ENCODE measurements at places on chromosomes 7 and 10.

DNA sequence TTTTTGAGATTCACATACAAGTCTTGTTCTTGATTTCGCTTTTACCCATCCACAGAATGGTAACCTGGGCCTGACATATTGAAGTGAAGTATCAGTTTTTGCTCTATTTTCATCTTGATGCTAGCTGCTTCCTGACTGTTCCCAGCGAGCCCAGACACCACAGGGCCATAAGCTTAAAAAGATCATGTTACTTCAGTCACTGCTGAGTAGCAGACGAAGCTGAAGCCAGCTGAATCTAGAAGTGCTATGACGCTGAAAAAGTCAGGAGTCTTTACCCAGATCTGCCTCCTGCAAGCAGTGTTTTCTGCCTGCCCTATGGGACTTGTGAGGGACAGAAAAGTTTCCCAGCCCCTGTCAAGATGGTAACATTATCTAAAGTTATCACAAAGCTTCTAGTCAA lies 2.7 kb upstream of the PRXL2A start:
- DNase-seq = no peak

DNA sequence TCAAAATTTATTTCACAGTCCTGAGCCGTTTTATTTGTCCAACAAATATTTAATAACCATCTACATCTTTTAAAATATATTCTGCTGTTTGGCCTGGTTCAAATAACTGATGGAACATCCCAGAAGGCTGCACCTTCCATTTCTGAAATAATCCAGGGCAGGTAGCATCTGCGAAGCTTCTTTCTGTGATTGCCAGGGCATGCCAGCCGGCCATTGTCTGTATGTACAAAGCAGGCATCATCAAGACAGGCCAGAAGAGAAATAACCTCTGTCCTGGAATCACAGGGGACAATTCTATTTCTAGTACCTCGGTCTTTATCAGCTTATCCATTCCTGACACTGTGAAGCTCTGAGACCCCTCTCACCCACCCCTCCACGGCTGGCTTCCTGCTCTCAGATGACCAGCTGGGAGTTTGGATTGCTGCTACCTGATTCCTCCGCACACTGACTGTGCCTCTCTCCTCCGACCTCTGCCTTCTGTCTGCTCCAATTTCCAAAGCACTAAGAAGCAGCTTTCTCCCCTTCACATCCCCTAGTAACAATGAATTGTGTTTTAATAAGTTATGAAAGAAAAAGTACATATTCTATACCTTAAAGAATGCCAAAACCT lies 8.0 kb downstream of the DGKI start:
- DNase-seq = no peak

GRCh38 chr10:327889-328852 lies 192.9 kb downstream of the ZMYND11 start:
- no peak for DNase-seq

DNA sequence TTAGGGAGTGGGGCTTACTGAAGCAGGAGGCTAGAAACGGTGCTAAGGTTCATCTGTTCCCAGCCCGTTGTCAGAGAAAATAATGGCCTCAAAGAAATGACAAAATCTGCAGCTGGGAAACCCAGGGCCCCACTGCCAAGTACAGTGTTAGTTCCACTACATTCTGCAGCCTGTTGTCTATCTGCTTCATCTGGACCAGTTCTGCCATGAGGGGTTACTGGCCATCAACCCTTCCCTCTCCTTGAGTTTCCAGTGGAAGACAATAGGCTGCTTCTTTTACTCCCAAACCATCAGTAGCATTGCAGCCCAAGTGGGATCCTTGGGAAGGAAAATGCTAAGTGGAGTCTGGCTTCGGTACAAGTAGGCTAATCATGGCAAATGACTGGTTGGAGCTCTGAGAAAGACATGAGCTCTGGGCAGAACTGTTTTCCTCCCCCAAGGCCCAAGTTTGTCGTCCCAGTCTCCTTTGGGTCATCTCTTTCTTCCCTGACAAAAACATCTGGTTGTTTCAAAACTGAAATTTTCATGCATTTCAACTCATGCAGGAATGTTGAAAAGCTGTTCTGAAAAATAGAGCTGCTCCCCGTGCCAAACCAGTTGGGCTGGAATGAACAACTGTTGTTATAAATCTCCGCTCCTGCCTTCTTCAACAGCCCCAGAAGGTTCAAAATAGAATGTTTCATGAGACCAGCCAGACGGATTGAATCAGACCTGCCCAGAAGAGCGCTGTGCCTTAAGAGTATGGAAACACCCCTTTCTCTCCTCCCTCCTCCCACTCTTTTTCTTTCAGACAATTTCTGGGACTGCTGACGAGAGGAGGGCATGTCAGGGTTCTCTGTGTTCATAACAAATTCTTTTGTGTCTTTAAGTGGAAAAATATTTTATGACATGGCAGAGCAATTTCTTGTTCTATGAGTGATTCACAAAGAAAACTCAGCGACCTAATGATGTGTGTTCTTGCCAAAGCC lies 116.6 kb downstream of the RAB18 start:
- DNase-seq = peak; percentile 96

- DNase-seq = peak; percentile 73
These were observed 58.1 kb downstream of the CTBP2 start for GRCh38 chr10:125102246-125102645.

DNA sequence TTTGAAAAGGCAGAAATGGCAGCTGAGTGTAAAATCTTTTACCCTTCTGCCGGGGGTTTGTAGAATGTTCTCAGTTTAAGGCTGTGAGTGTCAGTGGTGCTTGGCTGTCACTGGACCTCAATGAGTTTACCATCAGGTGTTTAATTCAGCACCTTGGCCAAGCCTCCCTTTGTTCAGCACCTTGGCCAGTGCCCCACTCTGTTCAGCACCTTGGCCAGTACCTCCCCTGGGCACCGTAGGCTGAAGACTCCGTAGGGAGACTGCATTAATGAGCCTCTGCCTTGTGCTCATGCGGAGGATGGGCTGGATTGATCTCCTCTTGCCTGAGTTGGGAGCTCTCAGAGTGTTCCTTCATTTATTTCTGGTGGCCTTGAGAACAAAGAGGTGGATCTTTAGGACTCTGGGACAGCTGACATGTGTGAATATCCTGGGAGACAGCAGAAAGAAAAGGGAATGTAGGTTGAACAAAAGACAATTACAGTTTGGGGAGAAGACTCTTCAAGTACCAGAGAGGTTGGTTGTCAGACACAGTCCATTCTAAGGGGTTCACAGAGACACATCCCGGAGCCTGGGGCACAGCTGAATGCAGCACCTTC lies 1.6 kb downstream of the FAM24A start:
- DNase-seq = peak; percentile 54

GRCh38 chr7:2996141-2996540 lies 47.5 kb downstream of the CARD11 start:
- no peak for DNase-seq

DNA sequence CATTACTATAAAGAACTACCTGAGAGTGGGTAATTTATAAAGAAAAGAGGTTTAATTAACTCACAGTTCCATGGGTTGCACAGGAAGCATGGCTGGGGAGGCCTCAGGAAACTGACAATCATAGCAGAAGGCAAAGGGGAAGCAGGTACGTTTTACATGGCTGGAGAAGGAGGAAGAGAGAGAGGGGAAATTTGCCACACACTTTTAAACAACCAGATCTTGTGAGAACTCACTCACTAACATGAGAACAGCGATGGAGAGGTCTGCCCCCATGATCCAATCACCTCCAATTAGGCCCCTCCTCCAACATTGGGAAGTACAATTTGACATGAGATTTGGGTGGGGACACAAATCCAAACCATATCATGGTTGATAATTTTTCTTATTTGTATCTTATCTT lies 51.8 kb upstream of the PPP1R9A start:
- DNase-seq = no peak

DNA sequence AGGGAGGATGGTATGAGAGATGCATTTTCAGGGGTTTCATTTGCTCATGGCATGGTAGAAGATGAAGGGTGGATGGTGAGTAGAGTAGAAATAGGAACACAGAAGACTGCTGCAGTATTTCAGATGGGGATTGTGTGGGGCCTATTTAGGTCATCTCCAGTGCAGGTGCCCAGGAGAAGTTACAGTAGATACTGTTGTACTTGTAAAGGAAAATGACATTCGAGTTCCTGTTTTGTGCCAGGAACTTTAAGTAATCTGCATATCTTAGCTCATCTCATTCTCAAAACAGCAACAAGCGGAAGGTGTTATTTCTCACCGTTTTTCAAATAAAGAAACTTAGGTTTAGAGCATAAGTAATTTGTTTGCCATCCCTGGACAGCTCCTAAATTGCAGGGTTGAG lies 156.2 kb downstream of the AUTS2 start:
- no peak for DNase-seq

GRCh38 chr10:132986076-132986475 lies 43.7 kb upstream of the CFAP46 start:
- DNase-seq = no peak

GRCh38 chr7:32224276-32224675 lies 154.1 kb upstream of the PDE1C start:
- no peak for DNase-seq

- DNase-seq = no peak
These were observed 128.2 kb upstream of the IMMP2L start for GRCh38 chr7:111690364-111691111.

DNA sequence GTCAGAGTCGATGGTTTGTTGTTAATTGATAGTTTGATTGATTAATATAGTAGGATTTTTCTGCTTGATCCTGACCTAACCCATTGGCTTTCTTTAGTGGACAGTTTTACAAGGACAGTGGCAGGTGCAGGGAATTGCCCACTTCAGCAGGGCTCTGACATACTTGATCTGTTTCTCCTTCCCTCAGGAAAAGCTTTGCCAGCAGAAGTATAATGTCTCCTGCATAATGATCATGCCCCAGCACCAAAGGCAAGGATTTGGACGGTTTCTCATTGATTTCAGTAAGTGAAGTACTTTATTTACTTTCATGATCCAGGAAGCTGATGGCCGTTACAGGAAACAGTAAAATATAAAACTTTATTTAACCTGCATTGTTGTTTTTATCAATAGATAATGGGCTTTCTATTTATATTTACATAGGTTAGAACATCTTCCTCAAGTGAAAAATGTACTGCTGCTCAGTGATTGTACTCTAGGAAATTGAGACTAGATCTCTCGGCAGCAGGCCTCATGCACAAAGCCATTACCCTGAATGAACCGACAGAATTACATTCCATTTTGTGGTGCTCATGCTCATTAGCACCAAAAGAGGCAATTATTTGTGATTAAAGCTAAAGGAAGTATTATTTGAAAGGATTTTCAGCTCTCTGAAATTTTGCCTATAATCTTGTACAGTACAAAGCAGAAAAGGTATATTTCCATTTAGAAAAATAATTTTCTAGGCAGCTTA lies 122.5 kb upstream of the SAMD8 start:
- peak; percentile 21 for DNase-seq

DNA sequence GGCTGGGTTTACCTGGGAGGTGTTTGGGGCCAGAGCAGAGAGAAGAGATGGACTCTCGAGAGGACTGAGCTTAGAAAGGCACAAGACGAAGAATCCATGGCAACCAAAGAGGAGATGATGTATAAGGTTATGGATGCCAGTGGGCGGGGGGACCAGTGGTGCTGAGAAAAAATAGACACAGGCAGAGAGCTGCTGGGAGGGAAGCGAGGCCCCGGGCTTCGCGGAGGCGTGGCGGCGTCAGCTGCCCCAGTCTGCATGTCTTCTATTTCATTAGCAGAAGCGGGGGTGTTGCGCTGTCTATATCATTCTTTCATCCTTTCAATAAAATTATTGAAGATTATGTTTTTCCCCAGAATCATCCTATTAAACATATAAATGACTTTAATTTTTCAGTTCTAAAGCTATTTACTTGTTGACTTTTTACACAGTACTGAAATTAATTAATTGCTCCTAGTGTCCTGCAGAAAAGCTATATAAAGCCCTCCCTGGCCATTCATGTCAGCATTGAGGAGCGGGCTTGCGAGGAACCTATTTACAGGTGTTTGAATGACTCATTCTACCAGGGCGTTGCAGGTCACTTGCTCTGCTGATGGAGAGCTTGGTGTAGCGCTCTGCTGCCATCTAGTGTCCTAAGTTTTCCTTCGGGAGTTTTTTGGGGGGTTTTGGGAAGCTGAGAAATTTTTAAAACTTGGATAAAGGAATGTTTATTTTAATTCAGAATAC lies 42.9 kb upstream of the BHLHA15 start:
- DNase-seq = peak; percentile 49

- DNase-seq = peak; percentile 1
These were observed 55.7 kb downstream of the IKZF1 start for GRCh38 chr7:50359995-50360925.
